ENCODE measurements at places on chromosomes 1 and 21.

GRCh38 chr1:91790392-91790791, 95.6 kb downstream of the TGFBR3 start:
- H3K36me3 ChIP-seq = peaks cover 14% of the 10 kb centered on the region
- no peak for DNase-seq
- H3K4me1 ChIP-seq = peaks cover 36% of the 10 kb centered on the region

- H3K27me3 ChIP-seq = no peaks in the 10 kb centered on the region
- no peak overlapping the region for H3K27ac ChIP-seq
- peak; percentile 45 for DNase-seq
- H3K4me3 ChIP-seq = no peak overlapping the region
- no peaks in the 10 kb centered on the region for H3K36me3 ChIP-seq
- H3K4me1 ChIP-seq = peaks cover 23% of the 10 kb centered on the region
Measured at GRCh38 chr1:235679005-235679404, 29.4 kb upstream of the GNG4 start.

DNA sequence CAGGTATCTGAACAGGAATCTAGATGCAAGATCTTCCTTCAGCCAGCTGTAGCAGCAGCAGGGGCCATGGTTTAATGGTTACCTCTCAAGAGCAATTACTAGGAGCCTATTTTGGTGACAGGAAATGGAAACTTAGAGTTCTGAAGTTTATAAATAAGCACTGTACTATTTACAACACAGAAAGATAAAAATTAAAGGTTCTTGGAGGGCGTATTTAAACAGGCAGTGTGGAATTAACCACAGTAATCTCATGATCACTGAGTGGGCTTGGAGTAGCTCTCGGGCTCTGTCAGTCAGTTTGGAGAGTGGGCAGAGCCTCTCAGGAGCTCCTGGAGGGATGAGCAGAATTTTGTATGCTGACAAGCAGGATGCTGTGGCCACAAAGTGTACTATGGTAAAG, 10.2 kb upstream of the FCRL5 start:
- no peak overlapping the region for H3K27ac ChIP-seq
- H3K4me1 ChIP-seq = no peaks in the 10 kb centered on the region
- H3K36me3 ChIP-seq = no peaks in the 10 kb centered on the region
- no peak for DNase-seq
- H3K27me3 ChIP-seq = no peaks in the 10 kb centered on the region

DNA sequence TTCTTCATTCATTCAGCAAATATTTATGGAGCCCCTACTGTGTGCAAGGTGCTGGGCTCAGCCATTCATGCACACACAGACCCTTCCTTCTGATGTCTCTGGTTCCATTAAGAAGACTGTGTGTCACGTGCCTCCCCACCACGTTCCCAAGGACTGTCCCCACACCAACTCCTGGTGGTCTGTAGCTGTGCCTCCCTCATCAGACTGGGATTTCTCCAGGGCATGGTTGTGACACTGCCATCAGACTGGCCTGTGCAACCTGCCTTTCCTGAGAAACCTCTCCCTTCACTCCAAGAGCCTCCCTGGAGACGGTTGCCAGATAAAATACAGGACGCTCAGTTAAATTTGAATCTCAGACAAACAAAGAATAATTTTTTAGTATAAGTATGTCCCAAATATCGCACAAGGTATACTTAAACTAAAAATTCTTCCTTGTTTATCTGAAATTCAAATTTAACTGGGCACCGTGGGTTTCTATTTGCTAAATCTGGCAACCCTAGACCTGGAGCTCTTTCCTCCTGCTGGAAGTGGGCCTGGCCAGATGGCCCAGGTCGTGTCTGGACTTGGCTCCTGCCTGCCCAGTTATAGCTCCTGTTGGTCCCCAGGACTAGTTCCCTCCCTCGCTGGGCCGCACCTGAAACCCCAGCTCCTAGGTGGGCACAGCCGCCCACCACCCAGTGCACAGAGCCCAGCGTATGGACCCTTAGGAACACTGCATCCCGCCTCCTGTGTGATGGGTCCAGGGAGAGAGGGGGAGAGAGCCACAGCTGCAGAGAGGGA, 76.9 kb downstream of the RAP1GAP start:
- peaks cover 37% of the 10 kb centered on the region for H3K27me3 ChIP-seq
- H3K4me3 ChIP-seq = no peak overlapping the region
- no peak overlapping the region for H3K27ac ChIP-seq
- peaks cover 42% of the 10 kb centered on the region for H3K4me1 ChIP-seq
- no peak for DNase-seq

DNA sequence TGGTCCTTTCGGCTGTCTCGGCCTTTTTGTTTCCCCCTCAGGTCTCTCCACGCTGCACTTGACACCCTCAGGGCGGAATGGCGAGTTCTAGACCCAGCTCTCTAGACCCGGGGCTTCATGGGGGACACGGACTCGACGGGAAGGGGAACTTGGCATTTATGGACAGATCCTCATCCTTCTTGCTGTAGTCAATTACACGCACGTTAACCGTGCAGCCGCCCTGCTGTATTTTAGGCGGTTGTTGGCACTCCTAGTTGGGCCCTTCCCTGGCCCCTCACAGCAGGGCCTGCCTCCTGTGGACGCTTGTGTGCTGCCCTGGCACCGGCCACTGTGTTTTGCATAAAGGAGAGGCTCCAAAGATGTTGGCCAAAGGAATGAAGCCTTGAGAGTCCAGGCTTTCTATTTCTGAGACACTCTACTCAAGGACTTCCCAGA, 558 bp upstream of the BTG3 start:
- H3K4me1 ChIP-seq = peaks cover 31% of the 10 kb centered on the region
- no peak for DNase-seq
- H3K27me3 ChIP-seq = no peaks in the 10 kb centered on the region
- peak overlapping the region; percentile 90 for H3K4me3 ChIP-seq
- no peaks in the 10 kb centered on the region for H3K36me3 ChIP-seq
- H3K27ac ChIP-seq = no peak overlapping the region

DNA sequence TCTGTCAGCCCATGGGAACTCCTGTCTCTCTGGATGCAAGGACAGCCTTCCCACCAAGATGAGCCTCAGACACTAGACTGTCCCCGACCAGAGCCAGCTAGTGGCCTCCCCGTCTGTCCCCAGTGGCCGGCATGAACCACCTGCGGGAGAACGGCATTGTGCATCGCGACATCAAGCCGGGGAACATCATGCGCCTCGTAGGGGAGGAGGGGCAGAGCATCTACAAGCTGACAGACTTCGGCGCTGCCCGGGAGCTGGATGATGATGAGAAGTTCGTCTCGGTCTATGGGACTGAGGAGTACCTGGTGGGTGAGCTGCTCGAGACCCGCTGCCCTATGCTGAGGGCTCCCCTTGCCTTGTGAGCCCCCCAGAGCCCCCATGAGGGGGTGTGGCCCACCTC, 5.8 kb downstream of the IKBKE start:
- DNase-seq = no peak
- no peak overlapping the region for H3K27ac ChIP-seq
- H3K4me3 ChIP-seq = no peak overlapping the region
- H3K4me1 ChIP-seq = peaks cover 22% of the 10 kb centered on the region

DNA sequence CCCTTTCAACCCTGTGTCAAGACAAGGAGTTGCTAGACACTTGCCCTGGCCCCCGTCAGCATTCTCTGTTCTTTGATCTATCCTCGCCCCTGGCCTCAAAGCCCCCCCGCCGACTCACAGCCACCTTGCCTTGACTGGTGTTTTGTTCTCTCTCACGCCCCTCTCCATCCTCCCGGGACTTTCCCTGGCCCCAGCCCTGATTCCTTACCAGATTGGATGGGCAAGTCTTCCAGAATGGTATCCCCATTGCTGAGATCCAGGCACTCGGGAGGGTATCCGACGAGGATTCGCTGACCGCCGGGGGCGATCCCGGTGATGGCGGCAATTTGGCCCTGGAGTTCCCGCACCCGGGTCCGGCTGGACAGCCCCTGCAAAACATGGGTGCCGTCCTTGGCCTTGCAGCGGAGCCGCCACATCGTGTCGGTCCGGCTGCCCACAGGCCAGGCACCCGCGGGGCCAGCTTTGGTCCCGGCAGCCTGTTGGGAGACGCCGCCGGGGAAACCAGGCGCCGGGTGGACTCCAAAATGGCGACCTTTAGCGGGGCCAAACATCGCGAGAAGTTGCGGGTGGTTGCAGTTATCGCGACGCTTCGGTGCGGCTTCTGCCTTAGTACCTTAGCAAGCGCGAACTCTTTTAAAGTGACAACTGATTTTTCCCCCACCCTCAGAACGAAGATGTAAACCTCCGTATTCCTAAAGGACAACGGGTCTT, 373 bp downstream of the YOD1 start:
- peaks cover 10% of the 10 kb centered on the region for H3K36me3 ChIP-seq
- H3K27me3 ChIP-seq = no peaks in the 10 kb centered on the region
- peaks cover 55% of the 10 kb centered on the region for H3K4me1 ChIP-seq
- H3K27ac ChIP-seq = peak overlapping the region; percentile 90

GRCh38 chr1:210627755-210628154, 299.1 kb downstream of the HHAT start:
- no peaks in the 10 kb centered on the region for H3K36me3 ChIP-seq
- H3K27me3 ChIP-seq = 0 out of 2 replicates have a peak, but pooled peaks cover 1% of the 10 kb centered on the region
- no peak overlapping the region for H3K27ac ChIP-seq
- H3K4me3 ChIP-seq = no peak overlapping the region
- DNase-seq = no peak

DNA sequence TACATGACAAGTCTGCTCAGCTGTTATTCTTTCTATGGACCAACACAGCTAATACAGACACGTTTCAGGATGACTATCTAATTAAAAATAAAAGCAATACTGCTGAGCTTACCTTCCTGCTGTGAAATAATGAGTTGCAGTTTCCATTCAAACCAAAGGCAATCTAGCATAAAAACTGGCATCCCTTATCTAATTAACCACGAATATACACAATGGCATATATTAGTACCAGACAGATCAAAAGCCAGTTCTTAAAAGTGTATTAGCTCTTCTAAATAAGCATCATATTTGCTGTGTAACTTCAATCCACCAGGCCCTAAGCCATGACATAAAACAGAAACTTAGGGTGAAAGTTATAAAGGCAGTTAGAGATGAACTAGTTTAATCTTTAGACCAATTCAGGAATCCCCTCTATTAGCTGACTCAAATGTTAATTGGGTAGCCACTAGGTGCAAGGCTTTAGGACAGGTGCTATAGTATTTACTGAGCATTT, 20.6 kb downstream of the TESK2 start:
- no peaks in the 10 kb centered on the region for H3K36me3 ChIP-seq
- DNase-seq = no peak
- H3K4me1 ChIP-seq = no peaks in the 10 kb centered on the region
- H3K27me3 ChIP-seq = no peaks in the 10 kb centered on the region
- H3K27ac ChIP-seq = no peak overlapping the region

DNA sequence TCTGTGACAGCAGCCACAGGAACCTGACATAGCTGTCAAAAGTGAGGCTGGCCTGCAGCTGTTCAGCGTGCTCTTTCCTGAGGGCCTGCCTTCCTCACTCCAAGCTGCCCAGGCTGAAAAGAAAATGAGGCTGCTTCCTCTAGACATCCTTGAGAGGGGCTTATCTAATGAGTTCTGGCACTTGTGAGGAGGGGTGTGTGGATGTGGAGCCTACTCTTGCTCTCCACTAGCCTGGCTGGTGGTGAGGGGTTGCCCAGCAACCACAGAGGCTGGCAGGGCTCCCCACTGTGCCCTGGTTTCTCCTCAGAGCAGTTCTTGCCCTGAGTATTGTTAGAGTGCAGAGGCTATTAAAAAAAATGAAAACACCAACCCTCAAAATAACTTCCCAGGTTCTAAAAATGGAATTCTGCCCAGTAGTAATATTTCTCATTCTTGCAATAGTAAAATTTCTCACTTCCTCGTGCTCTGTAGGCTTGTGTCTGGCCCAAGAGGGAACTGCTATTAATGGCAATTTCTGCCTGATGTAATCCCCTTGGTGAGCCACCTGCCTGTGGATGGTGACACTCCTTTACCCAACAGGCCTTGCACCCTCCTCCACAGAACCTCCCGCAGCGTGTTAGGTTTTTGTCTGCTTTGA, 52.6 kb upstream of the EPS8L3 start:
- H3K36me3 ChIP-seq = no peaks in the 10 kb centered on the region
- H3K27me3 ChIP-seq = peaks cover 3% of the 10 kb centered on the region
- no peak overlapping the region for H3K27ac ChIP-seq
- peaks cover 22% of the 10 kb centered on the region for H3K4me1 ChIP-seq
- no peak overlapping the region for H3K4me3 ChIP-seq
- no peak for DNase-seq

DNA sequence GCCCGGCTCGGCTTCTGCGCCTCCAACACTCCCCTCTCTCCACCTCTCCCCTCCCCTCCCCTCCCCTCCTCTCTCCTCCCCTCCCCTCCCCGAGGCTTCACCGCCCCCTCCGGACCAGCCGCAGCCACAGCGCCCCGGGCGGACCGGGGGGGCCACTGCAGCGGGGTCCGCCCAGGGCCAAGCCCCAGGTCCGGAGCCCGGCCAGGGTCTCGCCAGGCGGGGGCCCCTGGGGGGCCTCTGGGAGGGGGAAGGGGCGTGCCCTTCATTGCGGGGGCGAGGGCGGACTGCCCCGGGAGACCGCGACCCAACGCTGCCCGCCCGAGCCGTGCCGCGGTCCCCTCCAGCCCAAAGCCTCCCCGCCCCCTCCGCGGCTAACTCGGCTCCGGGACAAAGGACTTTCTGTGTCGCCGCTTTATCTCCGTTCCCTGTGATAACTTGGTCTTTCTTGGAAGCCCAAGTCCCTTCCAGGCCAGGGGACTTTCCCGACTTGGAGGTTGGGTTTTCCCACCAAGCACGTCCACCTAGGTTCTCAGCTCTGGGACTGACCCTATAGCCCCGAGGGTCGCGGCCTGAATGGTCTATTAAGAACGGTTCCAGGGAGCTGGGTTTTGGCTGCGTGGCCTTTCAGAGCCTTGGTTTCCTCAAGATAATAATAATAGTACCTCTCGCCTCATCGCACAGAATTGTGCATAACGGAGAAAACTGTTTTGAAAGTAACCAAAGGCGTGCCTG, at the start of gene UBQLN4:
TSS of gene UBQLN4 (minus strand) at position 31 of the 732 bp plus-strand sequence. CDS start 97 bp downstream, outside the sequence.
- H3K27ac ChIP-seq = peak within 1 kb of the TSS; percentile 100
- H3K4me3 ChIP-seq = peak within 1 kb of the TSS; percentile 96
- DNase-seq = peak; percentile 70
- peaks cover 27% of the 10 kb centered on the region for H3K36me3 ChIP-seq
- peaks cover 27% of the 10 kb centered on the region for H3K4me1 ChIP-seq
- no peaks in the 10 kb centered on the region for H3K27me3 ChIP-seq

DNA sequence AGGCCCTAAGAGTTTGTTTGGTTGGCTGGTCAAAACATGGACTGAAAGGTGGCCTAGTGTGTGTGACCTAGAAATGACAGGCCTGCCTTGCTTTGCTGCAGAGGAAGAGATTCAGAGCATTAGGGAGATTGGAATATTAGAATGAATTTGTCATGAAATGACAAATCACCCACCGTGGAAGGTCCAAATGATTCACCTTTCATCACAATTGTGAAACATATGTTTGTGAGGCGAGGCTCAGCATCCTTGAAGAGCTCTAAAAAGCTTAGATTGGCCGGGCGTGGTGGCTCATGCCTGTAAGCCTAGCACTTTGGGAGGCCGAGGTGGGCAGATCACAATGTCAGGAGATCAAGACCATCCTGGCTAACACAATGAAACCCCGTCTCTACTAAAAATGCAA, 5.5 kb downstream of the LCE1B start:
- no peaks in the 10 kb centered on the region for H3K4me1 ChIP-seq
- H3K4me3 ChIP-seq = no peak overlapping the region
- no peaks in the 10 kb centered on the region for H3K36me3 ChIP-seq
- no peaks in the 10 kb centered on the region for H3K27me3 ChIP-seq
- DNase-seq = no peak

Measured in HepG2 (cell line).